ENCODE measurements at places on chromosomes 12 and 14. TPM values are rescaled to one million over a fixed set of nuclear protein-coding genes. Genes with fewer than 3 reads are reported as not detected.

The CDKN3 gene
- 3.4 TPM for total RNA-seq

The ENDOU gene
- not detected for total RNA-seq

The IAPP gene
- not detected for total RNA-seq

The C12orf50 gene
- total RNA-seq: 0.12 TPM

The RERG gene
- total RNA-seq: not detected

The IFI27L1 gene
- 6.3 TPM for total RNA-seq

The ZNF385A gene
- total RNA-seq: 6.7 TPM
